ENCODE measurements at places on chromosomes 7 and 10. TPM values are rescaled to one million over a fixed set of nuclear protein-coding genes. Genes with fewer than 3 reads are reported as not detected.

DNA sequence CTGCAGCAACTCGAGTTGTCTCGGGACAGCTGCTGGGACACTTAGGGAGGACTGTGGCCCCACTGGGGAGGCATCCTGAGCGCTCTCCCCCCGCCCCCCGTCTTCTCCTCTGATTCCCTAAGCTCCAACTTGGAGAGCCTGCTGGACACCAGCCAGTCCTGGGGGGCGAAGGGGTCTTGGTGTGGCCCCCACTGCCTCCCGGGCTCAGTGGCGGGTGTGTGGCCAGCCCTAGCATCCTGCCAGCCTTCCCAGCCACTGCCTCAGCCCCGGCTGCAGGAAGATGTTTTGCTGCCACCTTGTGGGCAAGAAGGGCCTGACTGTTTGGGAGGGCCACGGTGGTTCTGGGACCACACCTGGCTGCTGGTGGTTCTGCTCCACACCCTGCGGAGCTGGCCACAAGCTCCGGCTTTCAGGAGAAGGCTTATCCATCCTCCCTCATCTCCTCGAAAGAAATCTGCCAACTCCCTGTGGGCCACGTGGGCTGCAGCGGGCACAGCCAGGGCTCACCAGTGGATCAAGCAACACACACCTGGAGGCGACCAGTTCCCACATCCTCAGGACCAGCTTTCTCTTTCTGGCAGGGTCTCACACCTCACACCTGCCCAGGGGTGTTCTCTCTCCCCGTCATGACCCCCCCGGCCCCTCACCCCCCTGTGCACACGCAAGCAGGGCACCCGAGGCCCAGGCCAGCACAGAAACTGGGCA lies 24.8 kb downstream of the AGAP3 start:
- no peaks in the 10 kb centered on the region for H3K27me3 ChIP-seq
- no peaks in the 10 kb centered on the region for H3K36me3 ChIP-seq
- peak; percentile 92 for DNase-seq
- peaks cover 6% of the 10 kb centered on the region for H3K4me1 ChIP-seq
- no peak overlapping the region for H3K4me3 ChIP-seq

GRCh38 chr7:47443049-47443448 lies 138.9 kb downstream of the TNS3 start:
- no peak overlapping the region for H3K4me3 ChIP-seq
- no peak overlapping the region for H3K27ac ChIP-seq
- DNase-seq: no peak
- peaks cover 15% of the 10 kb centered on the region for H3K36me3 ChIP-seq
- no peaks in the 10 kb centered on the region for H3K27me3 ChIP-seq
- peaks cover 3% of the 10 kb centered on the region for H3K4me1 ChIP-seq

DNA sequence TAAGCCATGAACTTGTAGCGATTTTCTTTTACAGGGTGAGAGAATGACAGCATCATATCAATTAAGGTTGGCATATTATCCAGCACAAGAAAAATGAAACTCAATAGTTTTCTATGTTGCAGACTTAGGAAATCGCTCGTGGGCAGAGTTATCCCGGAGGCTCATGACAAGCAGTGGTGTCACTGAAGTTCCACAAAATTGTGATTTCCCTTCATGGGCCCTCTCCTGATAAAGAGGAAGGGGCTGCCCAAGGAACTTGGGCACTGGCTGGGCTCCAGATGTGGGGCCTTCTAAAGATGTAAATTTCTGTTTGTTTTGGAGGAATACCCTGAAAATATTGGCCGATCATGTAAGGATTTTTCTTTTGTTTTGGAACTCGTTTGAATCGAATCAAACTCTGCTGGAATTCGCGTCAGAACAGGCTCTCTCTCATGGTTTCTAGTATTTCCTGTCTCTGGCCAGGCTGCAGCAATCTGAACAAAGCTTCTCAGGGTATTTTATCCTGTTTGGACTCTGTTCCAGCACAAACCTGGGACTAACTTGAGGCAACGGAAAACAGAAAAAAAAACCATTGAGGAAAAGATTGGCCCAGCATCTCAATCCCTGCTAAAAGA lies 340.6 kb upstream of the NRP1 start:
- no peak for DNase-seq
- no peaks in the 10 kb centered on the region for H3K27me3 ChIP-seq
- peak overlapping the region; percentile 59 for H3K27ac ChIP-seq
- no peaks in the 10 kb centered on the region for H3K4me1 ChIP-seq
- H3K4me3 ChIP-seq: no peak overlapping the region

DNA sequence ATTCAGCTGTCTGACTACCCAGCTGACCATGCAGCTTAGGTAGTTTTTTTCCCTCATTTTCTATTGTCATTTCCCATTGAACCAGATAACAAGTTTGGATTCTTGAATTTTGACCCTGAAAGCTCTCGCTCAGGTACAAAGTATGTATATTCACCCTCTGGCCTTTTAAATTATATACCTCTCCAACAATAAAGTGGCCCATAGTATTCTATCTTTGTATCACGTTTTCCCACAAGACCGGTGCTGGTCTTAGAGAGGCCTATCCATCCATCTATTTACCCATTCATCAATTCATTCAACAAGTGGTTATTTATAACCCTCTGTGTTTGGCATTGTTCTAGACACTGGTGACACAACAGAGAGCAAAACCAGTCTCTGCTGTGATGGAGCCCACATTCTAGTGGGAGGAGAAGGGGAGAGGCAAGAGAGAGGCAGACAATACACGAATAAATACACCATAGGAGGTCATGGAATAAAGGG lies 35.2 kb upstream of the NPSR1 start:
- no peak for DNase-seq
- H3K27me3 ChIP-seq: no peaks in the 10 kb centered on the region
- no peak overlapping the region for H3K27ac ChIP-seq
- no peaks in the 10 kb centered on the region for H3K36me3 ChIP-seq
- no peak overlapping the region for H3K4me3 ChIP-seq

GRCh38 chr10:129397198-129397974 lies 69.7 kb upstream of the MGMT start:
- no peak overlapping the region for H3K4me3 ChIP-seq
- no peaks in the 10 kb centered on the region for H3K36me3 ChIP-seq
- peaks cover 15% of the 10 kb centered on the region for H3K27me3 ChIP-seq
- H3K27ac ChIP-seq: no peak overlapping the region

The CRTAC1 gene
- not detected for polyA plus RNA-seq

- no peak overlapping the region for H3K27ac ChIP-seq
- no peaks in the 10 kb centered on the region for H3K27me3 ChIP-seq
- H3K36me3 ChIP-seq: no peaks in the 10 kb centered on the region
- no peak for DNase-seq
- H3K4me3 ChIP-seq: no peak overlapping the region
These were observed 289.6 kb downstream of the PPP1R3A start for GRCh38 chr7:113628948-113629847.

DNA sequence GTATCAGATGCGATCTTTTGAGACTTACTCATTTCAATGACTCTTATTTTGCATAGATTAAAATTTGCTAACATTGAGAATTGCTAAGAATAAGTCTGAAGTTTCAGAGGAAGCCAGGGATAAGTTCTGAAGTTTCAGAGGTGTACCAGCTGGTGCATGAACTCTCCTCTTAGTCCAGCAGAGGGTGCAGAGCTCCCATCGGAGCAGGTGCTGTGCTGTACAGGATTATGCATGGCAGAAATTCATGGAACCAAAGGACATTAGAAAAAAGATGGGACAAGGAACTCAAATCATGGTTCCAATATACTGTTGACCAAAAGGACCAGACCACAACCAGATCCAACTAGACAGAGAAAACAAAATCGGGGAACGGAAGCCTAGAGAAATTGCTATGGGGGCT lies 41.9 kb downstream of the MGAM2 start:
- DNase-seq: no peak
- H3K27me3 ChIP-seq: no peaks in the 10 kb centered on the region
- no peak overlapping the region for H3K4me3 ChIP-seq
- H3K27ac ChIP-seq: no peak overlapping the region
- H3K36me3 ChIP-seq: no peaks in the 10 kb centered on the region
- H3K4me1 ChIP-seq: no peaks in the 10 kb centered on the region

- H3K27me3 ChIP-seq: no peaks in the 10 kb centered on the region
- H3K36me3 ChIP-seq: no peaks in the 10 kb centered on the region
- H3K27ac ChIP-seq: no peak overlapping the region
- no peaks in the 10 kb centered on the region for H3K4me1 ChIP-seq
- H3K4me3 ChIP-seq: no peak overlapping the region
These were observed 122.8 kb upstream of the PDLIM1 start for GRCh38 chr10:95413588-95413987.

Data from spleen (tissue), 13 donors.